ENCODE measurements at places on chromosomes 4 and X. TPM values are rescaled to one million over a fixed set of nuclear protein-coding genes. Genes with fewer than 3 reads are reported as not detected.

- DNase-seq, result no peak
Observed at GRCh38 chr4:139242511-139243051, 37.4 kb downstream of the MGARP start.

GRCh38 chrX:75155447-75155826, 646 bp downstream of the ABCB7 start:
- no peak for DNase-seq

DNA sequence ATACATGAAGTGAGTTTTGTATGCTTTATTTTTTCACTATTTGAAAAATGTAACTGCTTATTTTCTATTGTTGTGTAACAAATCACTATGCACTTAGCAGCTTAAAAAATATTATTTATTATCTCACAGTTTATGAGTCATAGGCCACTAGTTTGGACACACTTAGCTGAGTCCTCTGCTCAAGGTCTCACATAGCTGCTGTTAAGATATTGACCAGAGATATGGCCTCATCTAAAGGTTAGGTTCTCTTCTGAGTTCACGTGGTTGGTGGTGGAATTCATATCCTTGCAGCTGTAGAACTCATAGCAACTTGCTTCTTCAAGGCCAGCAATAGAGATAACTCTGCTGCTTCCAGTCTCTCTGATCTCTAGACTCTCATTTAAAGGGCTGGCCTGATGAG, 534.4 kb downstream of the SPRY1 start:
- DNase-seq, result no peak

Gene FAM193A
- 8.0 TPM for total RNA-seq

Data from dermis microvascular lymphatic vessel endothelial cell (primary cell).